ENCODE measurements at places on chromosomes 2 and 18. TPM values are rescaled to one million over a fixed set of nuclear protein-coding genes. Genes with fewer than 3 reads are reported as not detected.

DSG1 gene
- 1.8 TPM for total RNA-seq

NOSTRIN gene
- 20.9 TPM for total RNA-seq

C2orf66 gene
- not detected for total RNA-seq

GREB1 gene
- total RNA-seq: 13.9 TPM

GRCh38 chr2:120831891-120832290 lies 96.2 kb downstream of the GLI2 start:
- DNase-seq: no peak

GRCh38 chr2:97966545-97967215 lies 29.1 kb downstream of the TMEM131 start:
- no peak for DNase-seq

DNA sequence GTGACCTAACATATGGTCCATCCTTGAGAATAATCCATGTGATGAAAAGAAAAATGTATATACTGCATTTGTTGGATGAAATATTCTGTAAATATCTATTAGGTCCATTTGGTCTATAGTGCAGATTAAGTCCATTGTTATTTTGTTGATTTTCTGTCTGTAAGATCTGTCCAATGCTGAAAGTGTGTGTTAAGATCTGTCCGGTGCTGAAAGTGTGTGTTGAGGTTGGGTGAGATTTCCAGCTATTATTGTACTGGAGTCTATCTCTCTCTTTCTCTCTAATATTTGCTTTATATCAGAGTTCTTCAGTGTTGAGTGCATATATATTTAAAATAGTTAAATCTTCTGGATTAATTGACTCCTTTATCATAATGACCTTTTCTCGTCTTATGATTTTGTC lies 828.8 kb upstream of the CRIM1 start:
- peak; percentile 2 for DNase-seq

GRCh38 chr2:128012698-128013097 lies 15.2 kb downstream of the SAP130 start:
- DNase-seq: no peak

DNA sequence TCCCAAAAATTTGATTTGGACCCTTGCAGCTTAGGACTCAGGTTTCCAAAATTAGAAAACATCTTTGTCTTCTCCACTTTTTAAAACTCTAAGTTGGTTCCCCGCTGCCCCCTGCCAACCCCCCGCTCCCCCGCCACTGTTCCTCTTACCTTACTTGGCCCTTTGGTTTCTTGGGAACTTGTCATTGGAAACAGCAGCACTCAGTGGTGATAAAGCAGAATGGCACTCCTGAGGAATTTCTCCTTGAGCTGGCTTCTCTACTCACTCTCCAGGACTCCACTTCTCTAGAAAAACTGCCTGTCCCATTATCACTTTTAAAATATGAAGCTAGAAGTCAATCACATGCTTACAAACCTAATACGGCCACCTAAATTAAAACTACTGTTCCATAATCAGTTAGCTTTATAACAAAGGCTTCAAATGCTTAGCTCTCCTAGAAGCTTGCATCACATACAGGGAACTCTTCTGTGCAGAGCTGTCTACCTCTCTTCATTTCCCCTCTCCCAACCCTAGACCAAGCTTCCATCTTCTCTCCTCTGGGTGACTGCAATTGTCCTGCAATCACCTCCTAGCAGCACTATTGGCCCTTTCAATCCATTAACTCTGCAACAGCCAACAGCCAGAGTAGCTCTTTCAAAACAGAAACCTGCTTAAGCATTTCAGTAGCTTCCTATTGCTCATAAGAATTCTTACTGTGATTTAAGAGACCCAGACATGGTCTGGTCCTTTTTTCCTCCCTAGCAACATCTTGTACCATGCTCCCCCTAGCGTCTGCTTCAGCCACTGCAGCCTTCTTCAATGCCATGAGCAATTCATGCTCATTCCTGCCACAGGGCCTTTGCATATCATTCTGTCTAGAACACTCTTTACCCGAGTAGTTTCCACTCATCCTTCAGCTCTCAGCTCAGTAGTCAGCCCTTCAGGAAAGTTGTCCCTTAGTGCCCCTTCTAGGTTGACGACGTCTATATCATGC lies 15.2 kb upstream of the PLEKHM3 start:
- DNase-seq: peak; percentile 82
